NCI-H146 (cell line): ENCODE measurements at places on chromosomes 6 and 20.

GRCh38 chr20:15836634-15837033, 736.6 kb downstream of the KIF16B start:
- DNase-seq, result no peak

DNA sequence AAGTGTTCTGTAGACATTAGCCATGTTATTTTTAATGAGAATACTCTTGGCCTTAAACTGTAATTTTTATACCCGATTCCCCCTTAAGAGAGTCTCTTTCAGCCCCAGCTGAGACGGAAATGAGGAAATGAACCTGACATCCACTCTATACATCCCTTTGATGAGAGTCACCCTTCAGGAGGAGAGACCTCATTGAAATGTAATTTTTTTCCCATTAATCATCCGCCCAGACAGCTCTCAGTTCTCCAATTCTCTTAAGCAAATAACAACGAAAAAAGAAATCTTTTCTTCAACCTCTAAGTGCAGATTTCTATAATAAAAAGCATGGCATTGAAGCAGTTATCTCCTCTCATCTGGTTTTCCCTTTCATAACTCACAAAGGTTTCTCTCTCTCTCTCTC, 243.8 kb upstream of the PMEPA1 start:
- DNase-seq, result peak; percentile 43

- DNase-seq, result no peak
These were observed 87.3 kb downstream of the PKHD1 start for GRCh38 chr6:52000064-52000463.

DNA sequence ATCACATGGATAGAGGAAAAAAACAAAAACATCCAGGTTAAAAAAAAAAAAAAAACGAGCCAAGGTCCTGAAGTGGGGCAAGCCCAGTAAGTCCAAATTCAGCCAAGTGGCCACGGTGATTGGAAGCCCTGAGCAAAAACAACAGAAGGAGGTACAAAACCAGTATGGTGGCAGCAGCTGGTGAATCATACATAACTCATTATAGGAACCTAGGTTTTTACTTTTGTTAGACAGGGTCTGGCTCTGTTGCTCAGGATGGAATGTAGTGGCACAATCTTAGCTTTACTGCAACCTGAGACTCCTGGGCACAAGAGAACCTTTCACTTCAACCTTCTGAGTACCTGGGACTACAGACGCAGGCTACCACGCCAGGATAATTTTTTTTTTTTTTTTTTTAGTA, 22.7 kb upstream of the MYB start:
- DNase-seq, result no peak

DNA sequence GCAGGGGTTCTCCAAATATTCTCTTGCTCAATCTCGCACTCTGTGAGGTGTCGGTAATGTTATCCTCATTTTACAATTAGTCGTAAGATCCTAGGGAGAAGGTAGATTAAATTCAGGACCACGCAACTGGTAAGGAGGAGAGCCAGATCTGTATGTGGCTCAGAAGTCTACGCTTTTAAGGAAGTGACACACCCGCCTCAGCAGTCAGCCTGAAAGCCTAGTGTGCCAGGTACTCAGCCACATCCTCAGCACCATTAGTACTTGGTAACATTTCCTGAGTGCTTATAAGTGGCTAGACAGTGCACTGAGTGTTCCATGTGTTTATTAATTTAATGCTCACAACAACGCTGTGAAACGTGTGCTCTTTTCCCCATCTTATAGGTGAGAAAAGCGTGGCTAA, 63.7 kb downstream of the DHX35 start:
- no peak for DNase-seq

DNA sequence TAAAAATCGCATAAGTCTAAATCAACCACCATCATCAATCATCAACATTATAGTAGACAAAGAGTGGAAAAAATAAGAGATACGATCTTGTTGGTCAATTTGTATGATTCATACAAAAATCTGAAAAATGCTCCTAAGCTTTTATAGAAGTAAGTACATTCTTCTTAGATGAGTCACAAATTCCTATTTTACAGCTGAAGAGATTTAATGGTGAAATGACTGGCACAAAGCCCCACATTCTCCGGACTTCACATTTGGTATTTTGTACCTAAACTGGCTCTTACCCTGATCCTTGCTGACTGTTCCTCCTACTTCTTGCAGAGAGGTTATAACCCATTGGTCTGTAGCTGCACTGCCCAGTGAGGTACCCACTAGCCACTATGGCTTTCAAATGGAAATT, 29.9 kb upstream of the PREP start:
- no peak for DNase-seq

- DNase-seq, result no peak
These were observed 174.4 kb downstream of the OGFRL1 start for GRCh38 chr6:71463061-71463460.

- DNase-seq, result no peak
These were observed 3.8 kb upstream of the E2F1 start for GRCh38 chr20:33689973-33690372.

DNA sequence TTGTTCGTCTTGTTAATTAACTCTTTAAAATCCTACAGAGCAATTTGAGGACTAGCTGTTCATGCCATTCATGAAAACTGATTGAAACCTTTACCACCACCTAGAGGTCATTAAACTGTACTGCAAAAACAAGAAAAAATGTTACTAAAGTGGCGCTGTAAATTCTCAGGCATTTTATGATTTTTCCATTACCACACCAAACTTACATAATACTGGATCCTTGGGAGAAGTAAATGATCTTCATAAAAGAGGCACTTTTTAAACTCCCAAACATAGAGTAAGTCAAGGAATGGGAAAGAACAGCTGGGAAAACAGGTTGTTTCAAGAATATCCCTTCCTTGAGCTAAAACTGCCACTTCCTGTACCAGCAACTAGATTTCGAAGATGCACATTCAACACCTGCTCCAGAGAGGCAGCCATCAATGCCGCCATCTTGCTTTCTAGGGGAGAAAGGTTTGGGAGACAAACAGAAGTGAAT, 54.3 kb downstream of the MYLIP start:
- peak; percentile 43 for DNase-seq

DNA sequence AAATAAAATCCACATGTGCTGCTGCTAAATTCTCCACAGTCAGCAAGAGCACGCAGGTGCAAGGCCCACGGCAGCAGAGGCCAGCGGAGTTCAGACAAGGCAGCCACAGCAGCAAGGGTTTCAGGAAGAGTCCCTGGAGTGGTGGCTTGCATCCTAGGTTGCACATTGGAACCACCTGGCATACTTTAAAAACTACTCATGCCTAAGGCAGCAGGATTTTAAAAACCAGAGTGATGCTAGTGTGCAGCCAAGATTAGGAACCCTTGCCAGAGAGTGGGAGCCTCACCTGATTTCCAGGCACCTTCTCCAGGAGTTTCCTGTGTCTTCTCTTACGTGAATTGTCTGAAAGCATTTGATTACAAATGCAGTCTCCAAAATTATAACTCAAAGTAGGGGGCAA, 104.0 kb upstream of the GPR6 start:
- no peak for DNase-seq

DNA sequence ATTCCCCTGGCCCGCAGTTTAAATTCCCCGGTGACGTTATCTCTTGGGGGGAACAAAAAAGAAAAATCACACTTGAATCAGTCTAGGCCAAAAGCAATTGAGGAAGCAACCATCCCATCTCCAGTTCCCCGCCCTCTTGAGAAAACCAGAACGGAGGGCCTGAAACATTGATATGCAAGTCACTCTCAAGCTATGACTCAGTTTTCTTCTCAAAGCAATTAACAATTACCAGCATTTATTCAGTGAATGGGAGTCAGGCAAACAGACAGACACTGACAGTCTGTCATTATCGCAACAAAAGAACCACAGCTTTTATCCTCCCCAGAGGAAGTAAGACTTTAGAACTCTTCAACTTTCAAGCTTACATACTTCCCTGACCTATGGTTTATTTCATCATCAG, 100.9 kb downstream of the OPRM1 start:
- no peak for DNase-seq

- DNase-seq, result no peak
These were observed 161.0 kb downstream of the DHX35 start for GRCh38 chr20:39123185-39123557.

- no peak for DNase-seq
These were observed 28.7 kb downstream of the RNF144B start for GRCh38 chr6:18415671-18416340.

- no peak for DNase-seq
These were observed 119.2 kb downstream of the SYCP2 start for GRCh38 chr20:59813948-59814839.

- no peak for DNase-seq
These were observed 73.8 kb upstream of the CD93 start for GRCh38 chr20:23159947-23160318.

DNA sequence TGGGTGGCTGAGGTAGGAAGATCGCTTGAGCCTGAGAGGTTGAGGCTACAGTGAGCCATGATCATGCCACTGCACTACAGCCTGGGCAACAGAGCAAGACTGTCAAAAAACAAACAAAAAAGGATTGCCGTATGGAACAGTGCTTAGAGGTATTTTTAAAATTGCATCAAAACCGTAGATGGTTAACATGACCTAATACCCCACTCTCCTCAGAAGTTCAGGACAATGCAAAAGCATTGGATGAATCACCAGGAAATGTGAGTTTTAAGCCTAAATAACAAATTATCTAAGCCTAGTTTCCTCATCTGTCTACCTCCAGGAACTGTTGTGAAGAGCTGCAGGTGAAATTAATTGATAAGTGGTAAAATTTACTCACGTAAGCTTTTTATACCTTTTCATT, 123.8 kb upstream of the ID4 start:
- DNase-seq, result no peak

GRCh38 chr6:163998496-163998895, 584.0 kb downstream of the QKI start:
- DNase-seq, result no peak

GRCh38 chr6:168686831-168687730, 246.1 kb downstream of the SMOC2 start:
- DNase-seq, result peak; percentile 85

DNA sequence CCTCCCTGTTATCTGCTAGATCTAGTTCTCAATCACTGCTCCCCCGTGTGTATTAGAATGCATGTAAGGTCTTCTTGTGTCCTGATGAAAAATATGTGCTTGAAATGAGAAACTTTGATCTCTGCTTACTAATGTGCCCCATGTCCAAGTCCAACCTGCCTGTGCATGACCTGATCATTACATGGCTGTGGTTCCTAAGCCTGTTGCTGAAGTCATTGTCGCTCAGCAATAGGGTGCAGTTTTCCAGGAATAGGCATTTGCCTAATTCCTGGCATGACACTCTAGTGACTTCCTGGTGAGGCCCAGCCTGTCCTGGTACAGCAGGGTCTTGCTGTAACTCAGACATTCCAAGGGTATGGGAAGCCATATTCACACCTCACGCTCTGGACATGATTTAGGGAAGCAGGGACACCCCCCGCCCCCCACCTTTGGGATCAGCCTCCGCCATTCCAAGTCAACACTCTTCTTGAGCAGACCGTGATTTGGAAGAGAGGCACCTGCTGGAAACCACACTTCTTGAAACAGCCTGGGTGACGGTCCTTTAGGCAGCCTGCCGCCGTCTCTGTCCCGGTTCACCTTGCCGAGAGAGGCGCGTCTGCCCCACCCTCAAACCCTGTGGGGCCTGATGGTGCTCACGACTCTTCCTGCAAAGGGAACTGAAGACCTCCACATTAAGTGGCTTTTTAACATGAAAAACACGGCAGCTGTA, 73.4 kb downstream of the PTPN1 start:
- DNase-seq, result no peak

- DNase-seq, result no peak
These were observed 98.3 kb upstream of the GCM1 start for GRCh38 chr6:53246924-53247323.

GRCh38 chr6:21947731-21948386, 349.0 kb downstream of the PRL start:
- peak; percentile 78 for DNase-seq

GRCh38 chr6:8529250-8529649, 93.9 kb upstream of the SLC35B3 start:
- DNase-seq, result no peak

DNA sequence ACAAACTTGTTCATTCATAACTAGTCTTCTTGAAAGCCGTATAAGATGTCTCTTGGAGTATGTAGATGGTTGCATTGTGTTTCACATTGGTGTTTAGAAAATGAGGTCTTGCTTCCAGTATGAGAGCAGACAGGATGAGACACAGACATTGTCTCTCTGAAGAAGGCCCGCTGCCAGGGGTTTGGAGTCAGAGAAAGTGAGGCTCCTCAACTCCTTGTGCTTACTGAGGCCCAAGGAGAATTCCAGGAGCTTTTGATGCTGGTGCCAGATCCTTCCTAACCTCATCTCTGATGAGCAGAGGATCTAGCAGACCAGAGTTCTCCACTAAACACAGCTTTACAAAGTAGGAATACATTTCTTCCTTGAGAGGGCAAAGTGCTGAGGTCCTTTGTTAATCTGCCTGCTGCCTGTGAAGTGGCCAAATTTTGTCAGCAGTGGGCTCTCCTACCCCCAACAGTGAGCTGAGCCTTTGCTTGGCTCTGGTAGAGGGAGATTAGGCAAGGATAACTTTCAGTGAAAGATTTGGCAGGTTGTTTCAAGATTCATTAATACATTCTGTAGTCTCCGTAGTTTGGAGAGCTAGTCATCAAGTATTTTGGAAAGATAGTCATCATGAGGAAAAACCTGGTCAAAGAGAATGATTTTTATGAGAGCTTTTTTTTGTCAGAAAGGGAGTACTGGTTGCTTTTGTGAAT, 9.7 kb downstream of the MAPRE1 start:
- no peak for DNase-seq

DNA sequence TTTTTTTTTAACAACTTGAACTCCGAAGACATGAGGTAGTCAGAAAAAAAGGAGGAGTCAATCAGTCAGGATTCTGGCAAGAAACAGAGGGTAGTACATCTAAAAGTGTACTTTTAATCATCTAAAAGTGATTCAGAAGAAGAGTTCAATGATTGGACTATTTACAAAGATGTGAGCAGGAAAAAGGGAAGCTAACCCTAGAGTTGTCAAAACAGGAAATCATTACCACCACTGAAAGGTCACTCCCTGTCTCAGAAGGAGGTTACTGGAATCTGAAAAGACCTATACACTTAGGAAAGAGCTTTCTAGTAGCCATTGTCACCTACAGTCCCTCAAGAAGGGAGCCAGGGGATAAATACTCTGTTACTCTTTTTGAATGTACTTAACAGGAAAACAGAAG, 16.7 kb upstream of the LMBRD1 start:
- DNase-seq, result no peak
